CD4-positive, CD25-positive, alpha-beta regulatory T cell (primary cell): ENCODE measurements at places on chromosomes 3 and 15. TPM values are rescaled to one million over a fixed set of nuclear protein-coding genes. Genes with fewer than 3 reads are reported as not detected.
A peak's percentile ranks its signal among the peaks of the same experiment; 100 is the strongest.

Gene ECT2
- 2.7 TPM for total RNA-seq

- DNase-seq: no peak
- H3K27me3 ChIP-seq: peaks cover 13% of the 10 kb centered on the region
- no peak overlapping the region for H3K4me3 ChIP-seq
- H3K27ac ChIP-seq: no peak overlapping the region
Observed at GRCh38 chr3:126216416-126216815, 36.0 kb upstream of the ALDH1L1 start.

GRCh38 chr3:189270248-189270832, 98.6 kb downstream of the TPRG1 start:
- H3K27me3 ChIP-seq: no peaks in the 10 kb centered on the region
- H3K27ac ChIP-seq: no peak overlapping the region
- H3K4me1 ChIP-seq: no peaks in the 10 kb centered on the region
- no peak overlapping the region for H3K4me3 ChIP-seq
- no peaks in the 10 kb centered on the region for H3K36me3 ChIP-seq

- H3K4me3 ChIP-seq: no peak overlapping the region
- H3K4me1 ChIP-seq: no peaks in the 10 kb centered on the region
- no peak overlapping the region for H3K27ac ChIP-seq
- DNase-seq: no peak
Observed at GRCh38 chr3:165984589-165984988, 147.4 kb upstream of the BCHE start.

- H3K4me3 ChIP-seq: peak overlapping the region; percentile 41
- H3K4me1 ChIP-seq: peaks cover 73% of the 10 kb centered on the region
- H3K27me3 ChIP-seq: no peaks in the 10 kb centered on the region
- DNase-seq: no peak
Observed at GRCh38 chr3:141525814-141526213, 39.0 kb downstream of the RASA2 start.

- H3K27ac ChIP-seq: no peak overlapping the region
- no peak overlapping the region for H3K4me3 ChIP-seq
- no peaks in the 10 kb centered on the region for H3K36me3 ChIP-seq
- no peaks in the 10 kb centered on the region for H3K4me1 ChIP-seq
Observed at GRCh38 chr3:194973366-194974000, 287.8 kb downstream of the FAM43A start.

DNA sequence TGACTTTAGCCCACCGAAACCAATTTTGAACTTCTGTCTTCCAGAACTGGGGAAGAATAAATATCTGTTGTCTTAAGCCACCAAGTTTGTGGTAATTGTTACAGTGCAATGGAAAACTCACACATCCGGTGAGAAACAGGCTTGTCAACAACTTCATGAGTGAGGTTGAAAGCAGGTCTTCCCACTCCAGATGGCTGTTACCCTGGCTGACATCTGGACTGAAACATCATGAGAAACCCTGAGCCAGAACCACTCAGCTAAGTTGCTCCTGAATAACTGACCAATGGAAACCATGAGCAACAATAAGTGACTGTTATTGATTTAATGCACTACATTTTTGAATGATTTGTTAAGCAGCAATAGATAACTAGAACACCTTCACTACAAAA, 10.3 kb downstream of the ACSBG1 start:
- DNase-seq: no peak
- H3K27me3 ChIP-seq: no peaks in the 10 kb centered on the region
- no peaks in the 10 kb centered on the region for H3K36me3 ChIP-seq
